ENCODE measurements at places on chromosomes 4 and X.

- peak; percentile 55 for DNase-seq
Observed at GRCh38 chr4:103075894-103076746, 441 bp downstream of the SLC9B2 start.

DNA sequence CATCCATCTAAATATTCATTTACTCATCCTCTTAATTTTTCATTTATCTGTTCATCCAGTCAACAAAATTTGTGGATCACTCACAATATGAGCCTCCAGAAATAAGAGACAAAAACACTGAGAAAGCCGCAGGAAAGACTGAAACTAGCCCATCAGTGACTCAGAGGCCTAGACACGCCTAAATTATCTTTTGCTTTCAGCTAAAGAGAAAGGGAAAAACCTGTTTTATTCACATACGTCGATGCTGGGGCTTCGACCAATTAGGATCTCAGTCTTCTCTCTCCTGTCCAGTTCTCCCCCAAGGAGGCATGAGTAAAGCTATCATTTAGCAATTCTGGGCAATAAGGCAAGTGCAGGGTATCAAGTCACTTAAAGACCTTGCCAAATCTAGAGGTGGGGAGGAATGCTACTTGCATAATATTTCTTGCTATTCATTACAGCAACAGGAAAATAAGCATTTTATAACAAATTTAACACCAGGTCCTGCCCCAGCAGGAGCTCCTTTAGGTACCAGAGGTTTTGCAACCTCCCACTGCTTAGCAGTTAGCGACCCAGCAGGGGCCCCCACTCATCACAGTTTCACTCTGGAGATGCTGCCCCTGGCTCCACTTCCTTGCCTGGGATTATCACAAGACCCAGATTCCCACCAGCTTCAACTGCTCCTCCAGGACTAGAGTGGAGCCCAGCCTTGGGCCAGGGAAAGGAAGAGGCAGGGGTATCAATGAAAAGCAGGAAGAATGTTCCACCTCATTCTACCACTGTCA, 30.1 kb upstream of the TMEM154 start:
- no peak for DNase-seq

GRCh38 chrX:136156560-136157117, 9.3 kb downstream of the FHL1 start:
- DNase-seq, result no peak

DNA sequence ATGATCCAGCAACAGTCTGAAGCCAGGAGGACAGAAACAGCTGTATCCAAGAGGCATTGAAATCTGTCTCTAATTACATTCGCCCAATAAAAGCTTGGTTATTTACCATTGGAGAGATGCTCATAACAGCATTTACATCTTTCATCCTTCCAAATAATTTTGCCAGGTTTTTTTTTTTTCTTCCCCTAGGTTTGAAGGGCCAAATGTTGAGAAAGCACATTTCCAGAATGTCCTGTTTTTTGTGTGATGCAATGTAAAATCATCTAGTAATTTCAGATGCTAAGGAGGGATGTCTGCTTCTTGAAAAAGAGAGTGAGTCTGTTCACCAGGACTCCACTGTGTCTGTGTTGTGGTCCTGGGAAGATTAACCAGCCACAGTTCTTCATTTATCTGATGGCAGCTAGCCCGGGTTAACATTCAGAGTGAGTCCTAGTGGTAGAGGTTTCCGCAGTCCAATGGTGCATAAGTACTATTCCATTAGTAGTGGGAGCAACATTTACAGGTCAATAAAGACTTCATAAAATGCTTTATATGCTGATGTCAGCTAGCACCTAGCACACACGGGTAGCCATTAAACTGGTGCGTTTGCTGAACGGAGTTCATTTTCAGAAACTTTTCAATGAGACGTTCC, 406.8 kb downstream of the STIM2 start:
- no peak for DNase-seq

GRCh38 chr4:118968813-118969212, 80.2 kb downstream of the SYNPO2 start:
- no peak for DNase-seq

DNA sequence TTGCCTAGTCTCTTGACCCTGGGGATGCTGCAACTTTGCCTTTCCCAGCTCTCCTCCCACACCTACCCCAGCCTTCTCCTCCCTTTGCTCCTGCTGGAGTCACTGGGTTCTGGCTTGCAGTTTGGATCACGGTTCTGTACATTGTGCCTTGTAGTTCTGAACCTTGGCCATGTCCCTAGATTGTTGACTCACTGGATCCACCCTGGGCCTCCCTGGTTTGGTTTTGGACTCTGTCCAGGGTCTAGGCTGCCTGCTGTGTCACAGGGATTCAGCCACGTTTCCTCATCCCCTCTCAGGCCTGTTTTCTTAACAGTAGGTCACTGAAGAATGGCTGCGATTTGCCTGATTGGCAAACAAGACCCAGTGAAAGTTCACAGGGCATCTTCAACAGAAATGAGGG, 11.5 kb upstream of the GABRE start:
- no peak for DNase-seq
